Activated T-helper 17 cell treated with anti-CD3 and anti-CD28 coated beads, Interleukin-2, amount 50 U/mL, for 72 hours (primary cell): ENCODE measurements at places on chromosomes 12 and 14.

DNA sequence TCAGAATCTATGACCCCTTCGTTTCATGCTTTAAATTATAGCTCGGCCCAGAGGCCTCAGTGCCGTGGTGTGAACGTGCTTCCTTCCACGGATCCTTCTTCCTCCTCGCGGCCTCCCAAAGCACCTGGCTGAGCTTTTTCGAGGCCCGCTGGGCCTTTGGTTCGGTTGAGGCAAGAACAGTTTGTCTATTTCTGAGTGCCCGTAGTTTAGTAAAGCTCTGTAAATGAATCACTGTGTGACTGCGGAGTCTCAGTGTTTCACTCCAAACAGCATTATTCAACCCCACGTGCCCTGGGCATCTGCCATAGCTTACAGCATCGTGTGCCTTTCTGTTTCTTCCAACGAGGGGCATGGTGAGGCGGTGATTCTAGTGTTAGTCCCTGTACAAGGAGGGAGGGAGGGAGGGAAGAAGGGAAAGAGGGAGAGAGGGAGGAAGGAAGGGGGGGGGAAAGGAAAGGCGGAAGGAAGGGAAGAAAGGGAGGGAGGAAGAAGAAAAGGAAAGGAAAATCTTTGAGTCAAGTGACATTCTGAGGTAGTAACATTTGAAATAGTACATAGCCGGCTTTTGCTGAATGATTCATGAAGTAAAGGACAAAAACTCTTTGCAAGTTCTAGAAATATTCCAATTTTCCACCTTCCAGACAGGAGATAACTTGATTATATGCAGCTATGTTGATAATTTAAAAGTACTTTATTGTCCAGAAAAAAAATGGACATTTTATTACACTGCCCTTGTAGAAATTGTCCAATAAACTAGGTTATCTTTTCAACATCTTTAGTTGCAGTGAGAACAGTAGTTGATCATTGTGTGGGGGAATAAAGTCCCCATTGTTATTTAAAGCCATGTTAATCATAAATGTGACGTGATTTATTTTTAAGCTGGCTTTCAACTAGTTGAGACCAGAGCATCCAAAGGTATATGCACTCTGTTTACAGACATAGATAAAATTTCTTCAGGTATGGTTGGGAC is 1.2 kb upstream of the TRIM9 start:
- no peak for ATAC-seq

DNA sequence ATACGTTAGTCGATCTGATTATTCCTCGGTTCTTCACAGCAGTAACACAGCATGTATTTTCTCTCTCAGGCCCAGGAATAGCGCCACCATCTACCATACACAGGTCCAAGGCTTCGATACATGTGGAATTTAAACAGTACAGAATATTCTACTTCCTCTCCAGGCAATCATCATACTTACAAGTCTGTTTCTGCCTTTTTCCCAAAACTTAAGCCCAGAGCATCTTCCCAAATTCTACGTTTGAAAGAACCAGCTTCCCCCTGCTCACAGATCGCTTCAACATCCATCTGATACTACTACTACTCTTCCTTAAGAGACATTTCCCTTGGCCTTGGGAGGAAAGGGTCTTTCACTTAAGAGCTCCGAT is 626 bp downstream of the TXNDC16 start:
- ATAC-seq, result no peak

DNA sequence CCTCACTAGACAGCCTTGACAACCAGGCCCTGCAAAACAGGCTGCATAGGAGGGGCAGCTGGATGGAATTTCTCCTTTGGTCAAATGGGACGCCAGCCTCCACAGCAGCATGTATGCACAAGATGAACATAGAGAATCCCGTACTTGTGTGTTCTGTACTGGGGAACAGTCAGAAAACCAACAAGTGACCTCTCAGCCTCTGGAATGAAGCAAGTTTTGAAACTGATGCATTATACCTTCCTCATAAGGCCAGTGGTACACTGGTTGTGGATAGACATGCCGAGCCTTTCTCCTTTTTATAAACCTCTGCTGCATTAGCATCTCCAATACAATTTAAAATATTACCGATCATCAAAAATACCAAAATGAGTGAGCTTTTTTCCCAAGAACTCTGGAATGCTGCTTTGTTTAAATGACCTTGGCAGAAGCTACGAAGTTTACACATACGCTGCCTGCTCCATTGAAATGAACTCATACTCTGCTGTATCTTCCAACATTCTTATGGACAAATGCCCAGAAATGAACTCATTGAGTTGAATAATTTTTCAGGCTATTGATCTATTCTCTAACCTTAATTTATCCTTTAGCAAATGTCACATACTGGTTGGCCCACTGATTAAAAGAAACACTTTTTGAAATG is 47.6 kb upstream of the FERMT2 start:
- no peak for ATAC-seq

- no peak for ATAC-seq
These were observed 130.8 kb upstream of the CNTN1 start for GRCh38 chr12:40561395-40561966.

DNA sequence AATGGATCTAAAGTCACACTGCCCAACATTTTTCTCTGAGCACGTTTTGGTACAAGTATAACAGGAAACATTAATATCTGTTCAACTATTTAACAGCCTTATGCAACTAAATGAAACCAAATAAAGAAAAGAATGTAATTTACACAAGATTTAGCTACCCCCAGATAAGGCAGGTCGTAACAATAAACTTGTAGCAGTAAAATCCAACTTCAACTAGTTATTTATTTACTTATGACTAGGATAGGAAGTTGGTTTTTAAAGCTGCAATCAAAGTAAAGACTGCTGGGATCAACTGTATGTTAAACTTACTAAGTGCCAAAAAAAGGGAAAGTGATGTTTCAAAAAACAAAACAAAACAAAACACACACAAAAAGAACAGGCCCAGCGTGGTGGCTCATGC is 30.9 kb downstream of the FERMT2 start:
- ATAC-seq, result no peak

DNA sequence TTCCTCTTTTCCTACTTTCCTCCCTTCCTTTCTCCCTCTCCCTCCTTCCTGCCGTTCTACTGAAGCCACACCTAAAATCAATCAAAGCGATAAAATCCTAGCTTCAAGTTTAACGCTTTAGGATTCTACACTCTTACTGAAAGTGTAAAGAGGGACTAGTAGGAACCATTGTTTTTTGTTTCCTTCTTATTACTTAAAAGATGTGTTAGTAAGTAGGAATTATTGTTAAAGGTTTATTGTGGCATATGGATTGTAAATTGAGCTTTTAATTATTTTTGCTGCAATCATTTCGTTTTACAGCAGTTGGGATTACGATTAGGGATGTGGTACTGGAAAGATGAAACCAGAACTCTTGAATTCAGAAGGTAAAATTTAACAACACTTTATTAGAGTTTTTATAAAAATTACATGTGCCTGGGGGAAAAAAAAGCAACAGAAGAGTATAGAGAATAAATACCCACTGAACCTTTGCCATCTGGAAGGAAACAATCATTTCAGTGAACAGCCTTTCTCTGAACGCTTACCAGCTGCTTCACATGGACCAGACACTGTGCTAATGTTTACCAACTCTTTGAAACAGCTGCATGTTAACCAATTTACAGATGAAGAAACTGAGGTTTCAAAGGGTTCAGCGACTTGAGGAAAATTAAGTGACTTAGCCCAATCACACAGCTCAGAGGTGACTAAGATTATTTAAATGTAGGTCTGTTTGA is 1.0 kb downstream of the PPP1R36 start:
- ATAC-seq, result no peak

DNA sequence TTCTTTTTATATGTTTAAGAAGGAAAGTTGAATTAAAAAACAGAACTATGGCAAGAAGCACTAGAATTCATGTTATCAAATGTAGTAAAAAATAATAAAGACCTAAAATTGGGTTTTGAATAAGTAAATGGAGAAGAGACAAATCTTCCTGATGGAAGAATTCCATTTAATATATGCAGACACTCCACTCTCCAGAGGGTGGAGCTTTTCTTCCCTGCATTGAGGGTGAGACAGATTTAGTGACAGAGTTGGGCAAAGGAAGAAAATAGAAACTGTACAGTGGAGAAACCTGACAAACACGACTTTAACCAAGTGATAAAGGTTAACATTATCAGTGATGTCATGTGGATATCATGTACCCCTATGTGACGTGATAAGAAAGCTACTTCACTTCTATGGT is 217.6 kb downstream of the PRKD1 start:
- no peak for ATAC-seq

- ATAC-seq, result no peak
These were observed 78.8 kb upstream of the PDE3A start for GRCh38 chr12:20289520-20289919.

DNA sequence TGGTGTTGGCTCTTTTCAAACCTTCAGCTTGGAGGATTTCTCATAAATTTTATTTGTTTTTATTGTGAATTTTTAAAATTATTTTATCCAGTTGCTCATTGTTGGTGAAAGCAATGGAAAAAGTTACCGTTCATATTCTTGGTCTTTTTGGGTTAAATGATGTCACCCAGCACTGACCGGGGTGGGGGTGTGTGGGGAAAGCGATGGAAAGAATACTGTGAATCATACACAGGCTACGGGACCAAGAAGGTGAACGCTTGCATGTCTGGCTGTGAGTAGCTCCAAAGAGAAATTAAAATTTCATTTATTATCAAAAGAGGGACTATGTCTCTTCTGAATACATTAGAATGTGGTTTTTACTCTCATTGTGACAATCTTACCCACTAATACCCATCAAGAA is 430.1 kb downstream of the AEBP2 start:
- ATAC-seq, result peak; percentile 90

DNA sequence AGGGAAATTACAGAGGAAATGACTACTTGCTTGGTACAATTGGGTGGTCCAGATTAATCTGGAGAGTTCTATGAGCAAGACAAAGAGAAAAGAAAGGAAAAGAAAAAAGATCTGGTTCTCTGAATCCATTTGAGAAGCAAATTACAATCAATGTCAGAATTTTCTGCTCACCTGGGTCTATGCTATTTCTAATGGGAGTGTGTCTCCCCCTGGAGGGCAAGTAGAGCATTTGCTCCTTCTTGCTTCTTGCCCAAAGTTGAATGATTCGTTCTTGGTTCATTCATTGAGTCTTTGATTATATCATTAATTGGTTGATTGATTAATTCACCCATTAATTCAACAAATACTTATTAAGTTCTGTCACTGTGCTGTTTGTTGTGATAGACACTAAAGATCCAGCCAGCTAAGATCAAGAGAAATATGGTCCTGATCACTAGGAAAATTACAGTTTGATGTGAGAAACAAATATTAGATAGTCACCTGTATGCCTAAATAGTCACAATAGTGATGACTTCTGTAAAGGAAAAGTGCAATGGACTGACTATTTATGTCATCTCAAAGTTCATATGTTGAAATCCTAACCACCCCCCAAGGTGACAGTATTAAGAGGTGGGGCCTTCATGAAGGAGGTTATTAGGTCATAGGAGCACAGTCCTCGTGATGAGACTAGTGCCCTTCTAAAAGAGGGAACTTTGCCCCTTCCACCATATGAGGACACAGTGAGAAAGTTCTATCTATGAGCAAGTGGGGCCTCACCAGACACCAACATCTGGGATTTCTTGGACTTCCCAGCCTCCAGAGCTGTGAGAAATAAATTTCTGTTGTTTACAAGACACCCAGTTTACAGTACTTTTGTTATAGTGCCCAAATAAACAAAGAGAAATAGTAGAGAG is 8.0 kb upstream of the ASB8 start:
- ATAC-seq, result peak; percentile 49

DNA sequence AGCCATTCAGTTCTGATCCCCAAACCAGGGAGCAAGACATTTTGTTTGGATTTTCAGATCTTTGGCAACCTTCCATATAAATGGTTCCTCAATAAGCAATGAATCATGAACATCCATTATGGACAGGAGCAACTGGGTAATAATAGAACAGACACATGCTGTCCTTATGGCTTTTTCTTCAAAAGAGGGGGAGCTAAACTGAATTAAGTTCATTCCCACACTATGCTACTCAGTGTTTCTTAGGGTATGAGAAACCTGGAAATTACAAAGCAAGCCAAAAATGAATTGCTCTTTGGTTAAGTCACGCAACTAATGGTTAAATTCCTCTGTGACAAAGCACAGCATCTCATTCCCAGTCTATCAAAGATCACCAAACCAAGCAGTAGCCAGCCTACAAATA is 51.0 kb downstream of the PTGER2 start:
- ATAC-seq, result no peak

GRCh38 chr14:31530136-31530535 is 31.1 kb upstream of the NUBPL start:
- ATAC-seq, result no peak

DNA sequence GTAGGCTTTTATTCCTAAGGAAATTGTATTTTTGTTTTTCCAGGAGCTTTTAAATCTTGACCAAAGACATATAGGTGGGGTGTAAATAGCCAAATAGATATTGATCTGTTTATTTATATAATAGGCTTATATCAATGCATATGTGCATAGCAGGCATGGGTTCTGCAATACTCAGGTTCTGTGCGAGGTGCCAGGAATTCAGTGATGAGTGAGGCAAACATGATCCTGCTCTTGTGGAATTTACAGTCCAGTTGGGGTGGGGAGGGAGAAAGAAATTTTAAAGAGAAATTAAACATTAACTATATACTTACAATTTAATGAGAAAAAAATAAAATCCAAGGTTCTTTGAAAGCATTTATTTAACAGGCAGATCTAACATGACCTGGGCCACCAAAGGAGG is 160.3 kb upstream of the HIF1A start:
- no peak for ATAC-seq

DNA sequence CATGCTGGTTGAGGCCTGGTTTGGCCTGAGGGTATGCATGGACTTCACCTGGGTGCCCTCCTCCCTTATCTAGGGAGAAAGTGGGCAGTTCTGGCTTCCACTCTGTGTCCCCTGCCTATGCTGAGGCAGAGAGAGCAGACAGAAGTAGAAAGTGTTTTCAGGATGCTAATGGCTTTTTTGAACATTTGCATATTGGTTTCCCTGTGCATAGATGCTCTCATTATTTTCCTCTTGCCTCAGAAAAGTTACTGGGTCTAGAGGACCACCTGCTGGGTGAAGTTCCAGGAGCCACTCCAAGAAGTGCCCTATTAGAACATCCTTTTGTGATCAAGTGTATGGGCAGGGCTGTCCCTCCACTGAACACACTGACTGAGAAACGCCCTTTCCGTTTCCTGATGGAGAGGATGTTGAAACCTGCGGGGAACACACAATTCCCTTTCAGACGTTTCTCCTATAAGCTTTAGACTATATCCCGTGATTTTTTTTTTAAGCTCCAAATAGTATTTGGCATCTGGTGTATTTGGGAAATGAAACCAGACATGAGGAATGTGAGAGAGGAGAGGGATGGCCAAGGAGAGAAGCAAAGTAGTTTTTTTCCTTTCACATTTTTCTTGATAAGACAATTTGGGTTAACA is 66.6 kb downstream of the DAAM1 start:
- ATAC-seq, result no peak
